ENCODE measurements at places on chromosomes 6 and 20.
A peak's percentile ranks its signal among the peaks of the same experiment; 100 is the strongest.

- no peak for DNase-seq
These were observed 37.4 kb upstream of the KCNB1 start for GRCh38 chr20:49519777-49520359.

DNA sequence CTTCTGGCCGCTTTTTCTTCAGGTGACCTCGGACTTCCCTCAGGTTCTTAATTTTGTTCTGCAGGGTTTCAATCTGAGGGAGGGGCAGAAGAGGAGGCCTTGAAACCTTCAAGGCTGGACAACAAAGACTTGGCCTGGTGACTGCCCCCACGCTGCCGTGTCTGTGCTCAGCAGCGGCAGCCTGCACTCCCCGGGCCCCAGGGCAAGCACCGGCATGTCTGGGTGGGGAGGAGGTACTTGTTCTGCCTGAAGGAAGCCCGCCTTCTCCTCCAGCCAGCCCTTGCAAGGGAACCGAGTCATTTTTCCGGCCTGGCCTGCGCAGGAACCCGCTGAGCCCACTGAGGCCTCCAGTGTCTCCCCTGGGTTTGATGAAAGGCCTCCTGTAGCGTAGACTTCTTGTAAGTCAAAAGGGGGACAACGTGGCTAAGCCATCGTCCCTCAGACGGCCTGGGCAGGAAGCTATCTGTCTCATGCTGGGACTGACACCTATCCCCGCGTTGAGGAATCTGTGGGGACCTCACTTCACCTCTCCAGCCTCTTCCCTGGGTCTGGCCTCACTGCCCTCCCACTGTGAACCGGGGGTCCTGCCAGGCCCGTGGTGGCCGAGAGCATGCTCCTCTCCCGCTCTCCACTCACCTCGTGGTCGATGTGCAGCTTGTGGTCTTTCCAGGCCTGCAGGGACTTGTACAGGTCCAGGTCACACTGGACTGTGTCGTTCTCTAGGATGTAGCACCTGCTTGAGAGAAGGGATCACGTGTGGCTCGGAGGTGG is 119.9 kb downstream of the SULF2 start:
- no peak for DNase-seq

DNA sequence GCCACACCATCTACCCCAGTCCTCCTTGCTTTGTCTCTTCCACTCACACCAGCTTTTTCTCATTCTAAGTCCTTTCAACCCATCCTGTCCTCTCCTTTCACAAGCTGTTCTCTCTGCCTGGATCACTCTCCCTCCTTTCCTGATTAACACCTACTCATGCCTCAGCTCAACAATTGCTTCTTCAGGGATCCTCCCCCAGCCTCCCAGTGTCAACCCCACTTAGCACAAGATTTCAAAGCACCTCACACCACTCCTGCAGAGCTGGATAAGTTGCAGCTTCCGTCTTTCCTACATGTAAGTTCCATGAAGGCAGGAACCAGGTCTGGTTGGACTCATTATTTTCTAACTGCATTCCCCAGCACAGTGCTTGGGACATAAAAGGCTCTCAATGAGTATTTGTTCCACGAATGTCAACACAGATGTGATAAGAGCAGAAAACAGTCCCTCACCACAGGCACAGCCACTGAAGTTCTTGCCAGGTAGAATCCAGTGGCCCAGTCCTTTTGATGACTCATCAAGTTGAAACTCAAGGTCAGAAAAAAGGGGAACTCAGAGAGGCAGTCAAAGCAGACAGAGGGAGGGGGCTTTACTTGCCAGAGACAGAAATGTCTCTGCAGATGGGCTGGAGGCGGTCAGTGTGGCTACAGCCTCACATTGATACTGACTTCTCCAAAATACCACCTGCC is 193.4 kb upstream of the PRDM1 start:
- no peak for DNase-seq

DNA sequence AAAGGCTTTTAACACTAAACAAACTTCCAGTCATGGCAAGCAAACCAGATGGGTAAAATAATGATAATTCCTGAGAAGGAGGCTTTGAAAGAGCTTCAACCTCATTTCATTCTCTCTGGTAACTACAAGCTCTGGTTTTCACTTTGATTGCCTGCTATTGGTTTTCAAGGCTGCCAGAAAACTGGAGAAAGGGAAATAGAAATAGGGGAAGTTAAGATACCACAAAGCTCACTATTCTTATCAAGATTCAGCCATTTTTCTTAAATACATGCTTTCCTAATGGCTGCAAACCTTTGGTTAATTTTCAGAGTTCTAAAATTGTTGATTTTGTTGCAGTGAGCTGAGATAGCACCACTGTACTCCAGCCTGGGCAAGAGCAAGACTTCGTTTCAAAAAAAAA is 42.5 kb upstream of the NELFCD start:
- no peak for DNase-seq

DNA sequence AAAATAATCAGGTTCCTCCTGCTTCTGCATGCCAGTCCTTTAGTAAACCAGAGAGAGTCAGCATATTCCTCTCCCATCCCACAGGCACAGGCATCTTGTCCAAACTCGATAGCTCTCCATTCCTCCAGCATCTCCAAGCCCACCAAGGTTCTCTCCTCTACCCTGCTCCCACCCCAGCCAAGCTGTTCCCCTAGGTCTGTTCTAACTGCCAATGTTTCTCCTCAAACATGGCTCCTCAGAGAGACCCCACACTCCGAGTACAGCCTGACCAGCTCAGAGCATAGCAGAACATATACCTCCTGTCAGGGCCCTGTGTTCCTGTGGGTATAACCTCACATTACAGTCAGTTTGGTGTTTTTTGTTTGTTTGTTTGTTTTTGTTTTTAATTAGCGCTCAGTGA is 177.8 kb downstream of the VEGFA start:
- DNase-seq = no peak

DNA sequence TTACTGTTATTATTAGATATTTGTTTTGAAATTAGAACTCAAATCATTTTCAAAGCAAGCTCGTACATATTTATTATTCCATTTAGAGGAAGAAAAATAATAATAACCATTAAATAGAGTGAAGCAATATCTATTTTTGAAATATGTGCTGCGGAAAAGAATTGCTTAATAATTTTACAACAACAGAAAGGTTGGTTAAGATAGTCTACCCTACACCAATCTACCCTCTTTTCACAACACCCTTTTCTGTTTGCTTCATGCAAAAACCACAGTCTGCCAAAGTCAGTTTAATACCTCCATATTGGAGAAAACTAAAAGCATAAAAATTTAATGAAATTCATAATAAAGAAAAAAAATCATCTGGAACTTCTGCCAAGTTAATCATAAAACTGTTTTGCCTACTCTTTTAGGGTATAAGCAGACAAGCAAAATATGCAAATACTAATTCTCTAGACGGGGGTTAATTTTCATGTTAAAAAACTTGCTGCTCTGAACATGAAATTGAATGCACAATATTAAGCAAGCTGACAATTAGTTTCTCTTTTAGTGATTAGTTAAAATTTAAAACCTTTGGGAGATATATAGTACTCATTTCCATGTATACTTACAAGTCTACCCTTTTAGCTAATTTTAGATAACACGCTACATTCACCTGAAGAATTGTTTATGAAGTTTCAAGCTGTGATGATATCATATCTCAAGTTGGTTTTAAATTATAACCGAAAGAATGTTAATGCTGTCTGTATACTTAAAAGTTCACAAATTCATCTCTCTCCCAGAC is 100.2 kb downstream of the AHI1 start:
- no peak for DNase-seq

- no peak for DNase-seq
These were observed 370.1 kb downstream of the BTBD9 start for GRCh38 chr6:38269461-38270172.

DNA sequence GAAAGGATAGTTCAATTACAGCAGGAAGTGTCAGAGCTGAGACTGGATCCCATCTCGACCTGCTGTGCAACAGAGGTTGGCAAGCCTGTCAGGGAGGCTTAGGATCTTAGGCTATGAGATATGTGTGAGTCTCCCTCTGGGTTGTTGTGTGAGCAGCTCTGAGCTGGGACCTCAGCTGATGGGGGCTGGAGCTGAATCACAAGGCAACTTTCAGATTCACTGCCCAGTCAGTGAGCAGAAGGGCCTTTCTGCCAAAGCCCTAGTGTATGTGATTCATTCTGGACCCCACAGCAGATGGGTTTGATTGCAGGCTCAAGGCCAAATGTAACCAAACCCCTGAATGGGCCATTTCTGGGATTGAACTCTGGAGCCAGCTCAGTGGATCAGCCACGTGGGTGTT is 4.5 kb downstream of the PI3 start:
- DNase-seq = no peak

DNA sequence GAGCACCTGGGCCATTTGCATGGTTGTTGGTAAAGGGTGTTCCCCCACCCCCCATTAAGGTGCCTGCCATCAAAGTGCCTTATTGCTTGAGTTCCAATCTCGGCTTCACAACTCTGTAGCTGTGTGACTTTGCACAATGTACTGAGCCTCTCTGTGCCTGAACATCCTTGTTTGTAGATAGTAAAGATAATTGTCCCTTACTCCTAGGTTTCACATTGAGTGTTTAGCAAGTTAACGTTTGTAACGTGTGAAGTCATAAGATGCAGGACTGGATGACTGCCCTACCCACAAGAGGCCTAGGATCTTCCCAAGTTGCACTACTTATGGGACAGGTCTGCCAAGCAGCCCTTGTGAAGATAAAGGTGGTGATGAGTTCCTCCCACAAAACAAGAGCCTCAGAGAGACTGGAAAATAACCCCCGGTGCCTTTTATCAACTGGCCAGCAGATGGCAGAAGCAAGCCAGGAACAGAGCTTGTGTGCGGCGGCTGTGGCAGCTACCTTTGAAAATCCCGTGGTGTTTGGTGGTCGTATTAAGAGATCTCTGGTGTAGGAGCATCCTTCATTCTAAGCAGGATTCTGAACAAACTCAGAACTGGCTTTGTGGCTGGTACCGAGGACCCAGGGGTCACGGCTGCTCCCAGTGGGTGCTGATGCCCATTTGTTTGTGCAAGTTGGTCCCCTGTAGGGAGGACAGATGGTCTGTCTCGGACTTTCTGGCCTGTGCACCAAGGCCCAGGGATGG is 99.1 kb downstream of the CDH26 start:
- DNase-seq = peak; percentile 64

GRCh38 chr20:46371656-46372055 is 34.8 kb downstream of the ELMO2 start:
- no peak for DNase-seq

- peak; percentile 80 for DNase-seq
These were observed at the start of gene RBM38 for GRCh38 chr20:57390604-57391438. Gene RBM38, plus strand, starts transcription at chr20:57391396. Its CDS starts 186 bp downstream, at chr20:57391582.

DNA sequence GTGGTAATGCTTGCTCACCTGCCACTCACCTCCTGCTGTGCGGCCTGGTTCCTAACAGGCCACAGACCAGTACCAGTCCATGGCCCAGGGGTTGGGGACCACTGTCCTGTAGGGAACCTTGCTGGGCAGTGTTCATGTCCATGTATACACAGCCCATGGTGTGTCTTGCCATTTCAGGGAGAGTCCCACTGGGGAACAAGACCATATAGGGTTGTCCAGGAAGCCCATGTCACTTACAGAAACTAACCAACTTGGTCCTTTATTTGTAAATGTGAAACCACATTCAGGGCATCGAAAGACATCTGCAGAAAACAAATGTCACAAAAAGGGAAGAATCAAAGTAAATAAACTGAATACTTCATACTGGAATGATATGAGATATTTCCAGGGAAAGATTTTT is 179.1 kb downstream of the NFATC2 start:
- DNase-seq = no peak

DNA sequence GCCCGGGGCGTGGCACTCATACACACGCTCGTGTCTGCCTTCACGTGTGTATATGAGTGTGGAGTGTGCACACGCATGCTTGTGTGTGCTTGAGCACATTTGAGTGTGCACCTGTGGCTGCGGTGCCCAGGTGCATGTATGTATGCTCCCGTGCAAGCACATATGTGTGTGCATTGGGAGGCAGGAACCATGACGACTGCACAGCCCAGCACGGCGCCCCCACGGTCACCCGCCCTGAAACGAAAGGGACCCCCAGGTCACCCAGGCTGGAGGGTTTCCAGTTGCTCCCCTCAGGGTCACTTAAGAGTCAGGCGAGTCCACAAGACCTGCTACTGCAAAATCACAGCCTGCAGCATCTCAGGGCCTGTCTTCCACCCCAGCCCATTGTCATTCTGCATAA is 94.7 kb downstream of the YTHDF1 start:
- DNase-seq = no peak

DNA sequence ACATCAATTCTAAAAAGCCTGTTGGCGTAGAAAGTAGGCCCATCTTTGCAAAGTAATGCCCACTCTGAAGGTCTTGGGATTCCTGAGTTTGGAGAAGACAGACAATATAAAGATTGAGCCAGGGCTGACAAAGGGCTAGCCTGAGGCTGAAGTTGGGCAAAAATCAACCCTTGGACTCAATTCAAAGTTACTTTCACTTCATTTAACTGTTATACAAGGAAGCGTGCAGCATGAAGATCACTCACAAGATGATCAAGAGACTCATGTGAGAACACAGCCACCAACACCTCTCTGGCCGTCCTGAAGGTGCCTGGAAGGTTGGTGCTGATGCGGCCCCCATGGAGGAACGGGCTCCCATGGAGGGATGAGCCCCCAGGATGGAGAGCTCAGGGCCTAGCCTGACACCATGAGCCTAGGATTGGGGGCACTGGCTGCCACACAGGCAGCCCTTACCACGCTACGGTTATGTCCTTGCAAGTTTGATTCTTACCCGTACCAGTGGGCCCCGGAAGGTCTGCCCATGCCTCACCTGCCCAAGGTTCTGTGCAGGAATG is 26.6 kb downstream of the FOXC1 start:
- no peak for DNase-seq

- no peak for DNase-seq
These were observed 15.5 kb upstream of the GSTA3 start for GRCh38 chr6:52925042-52925441.

DNA sequence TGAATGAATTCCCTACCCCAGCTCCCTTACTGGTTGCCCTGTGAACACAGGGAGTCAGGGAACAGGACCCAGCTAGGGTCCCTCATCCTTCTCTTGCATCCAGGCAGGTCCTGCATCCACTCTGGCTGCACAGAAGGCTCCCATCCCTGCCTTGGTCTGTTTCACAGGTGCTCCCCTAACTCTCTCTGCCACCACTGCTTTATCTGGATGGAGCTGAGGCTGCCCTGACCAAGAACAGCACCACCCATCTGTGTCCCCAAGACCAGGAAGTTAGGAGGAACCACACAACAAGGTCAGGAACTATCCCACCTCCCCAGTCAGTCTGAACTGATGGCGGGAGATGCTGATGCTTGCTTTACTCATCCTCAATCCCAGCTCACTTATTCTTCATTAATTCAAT is 16.2 kb upstream of the HLA-G start:
- no peak for DNase-seq

DNA sequence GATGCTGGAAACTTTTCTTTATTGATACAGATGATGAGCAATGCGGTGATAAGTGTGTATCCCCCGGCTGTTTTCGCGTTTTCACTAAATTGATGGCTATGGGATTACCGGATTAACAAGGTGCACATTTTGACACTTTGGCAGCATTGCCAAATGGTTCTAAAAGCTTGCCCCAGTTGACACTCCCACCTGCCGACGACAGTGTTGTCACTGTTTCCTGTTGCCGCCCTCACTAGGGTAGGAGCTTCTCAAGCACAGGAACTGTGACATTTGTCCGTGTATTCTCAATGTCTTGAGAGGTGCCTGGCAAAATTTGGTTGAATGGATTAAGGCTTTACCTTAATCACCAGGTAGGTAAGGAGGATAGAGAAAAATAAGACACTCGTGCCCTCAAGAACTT is 9.8 kb upstream of the MAPK13 start:
- peak; percentile 74 for DNase-seq

- DNase-seq = no peak
These were observed 43.9 kb upstream of the NOL4L start for GRCh38 chr20:32628960-32629530.

- no peak for DNase-seq
These were observed 43.7 kb downstream of the ADNP start for GRCh38 chr20:50887576-50887975.

Data from activated T-cell treated with anti-CD3 and anti-CD28 coated beads, Interleukin-2, amount 50 U/mL, for 1 hour (primary cell).